ENCODE measurements at places on chromosomes 12 and 14.

- DNase-seq: peak; percentile 41
These were observed 60.6 kb downstream of the SPRING1 start for GRCh38 chr12:116677202-116677661.

GRCh38 chr14:93396456-93396855 is 34.3 kb upstream of the UNC79 start:
- no peak for DNase-seq

- DNase-seq: peak; percentile 64
These were observed 12.7 kb downstream of the PROX2 start for GRCh38 chr14:74863274-74863673.

GRCh38 chr12:1797011-1797901 is 23.1 kb upstream of the LRTM2 start:
- DNase-seq: no peak

- no peak for DNase-seq
These were observed 120.7 kb downstream of the HECTD4 start for GRCh38 chr12:112261559-112261958.

- no peak for DNase-seq
These were observed 363.2 kb upstream of the DDHD1 start for GRCh38 chr14:53516261-53516774.

DNA sequence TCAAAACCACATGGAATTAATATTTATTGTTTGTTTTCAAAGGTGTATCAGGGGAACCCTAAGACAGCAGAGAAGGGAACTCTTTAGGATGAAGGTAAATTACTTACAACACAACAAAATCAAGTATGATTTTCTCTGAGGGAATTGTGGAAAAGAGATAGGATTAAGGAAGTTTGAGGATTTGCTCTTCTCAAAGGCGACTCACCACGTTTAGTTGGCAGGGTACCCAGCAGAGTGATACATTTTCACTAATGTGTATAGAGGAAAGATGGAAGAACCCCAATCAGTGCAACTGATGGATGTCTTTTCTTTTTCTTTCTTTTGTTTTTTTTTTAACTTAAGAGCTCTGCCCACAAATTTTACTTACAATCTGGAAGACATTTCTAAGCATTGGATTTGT is 499.2 kb downstream of the CCER1 start:
- no peak for DNase-seq

DNA sequence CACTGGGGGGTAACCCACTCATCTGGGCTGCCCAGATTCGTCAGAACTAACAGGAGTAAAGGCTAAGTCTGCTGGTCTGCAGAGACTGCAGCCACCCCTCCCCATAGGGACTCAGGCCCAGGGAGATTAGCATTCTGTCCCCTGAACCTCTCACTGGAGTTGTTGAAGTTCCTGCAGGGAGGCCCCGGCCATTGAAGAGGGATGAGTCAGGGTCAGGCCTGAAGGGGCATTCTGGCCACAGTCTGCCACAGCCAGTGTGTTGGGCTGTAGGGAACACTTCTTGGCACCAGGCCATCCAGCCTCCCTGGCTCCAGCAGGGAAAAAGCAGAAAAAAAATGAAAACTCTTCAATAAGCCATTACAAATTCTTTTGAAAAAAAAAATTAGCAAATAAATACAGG is 35.3 kb downstream of the KLRK1 start:
- DNase-seq: no peak

- DNase-seq: peak; percentile 84
These were observed 95.9 kb upstream of the PPP2R5C start for GRCh38 chr14:101665478-101666078.

- DNase-seq: no peak
These were observed 44.8 kb upstream of the GUCY2C start for GRCh38 chr12:14741153-14741552.

DNA sequence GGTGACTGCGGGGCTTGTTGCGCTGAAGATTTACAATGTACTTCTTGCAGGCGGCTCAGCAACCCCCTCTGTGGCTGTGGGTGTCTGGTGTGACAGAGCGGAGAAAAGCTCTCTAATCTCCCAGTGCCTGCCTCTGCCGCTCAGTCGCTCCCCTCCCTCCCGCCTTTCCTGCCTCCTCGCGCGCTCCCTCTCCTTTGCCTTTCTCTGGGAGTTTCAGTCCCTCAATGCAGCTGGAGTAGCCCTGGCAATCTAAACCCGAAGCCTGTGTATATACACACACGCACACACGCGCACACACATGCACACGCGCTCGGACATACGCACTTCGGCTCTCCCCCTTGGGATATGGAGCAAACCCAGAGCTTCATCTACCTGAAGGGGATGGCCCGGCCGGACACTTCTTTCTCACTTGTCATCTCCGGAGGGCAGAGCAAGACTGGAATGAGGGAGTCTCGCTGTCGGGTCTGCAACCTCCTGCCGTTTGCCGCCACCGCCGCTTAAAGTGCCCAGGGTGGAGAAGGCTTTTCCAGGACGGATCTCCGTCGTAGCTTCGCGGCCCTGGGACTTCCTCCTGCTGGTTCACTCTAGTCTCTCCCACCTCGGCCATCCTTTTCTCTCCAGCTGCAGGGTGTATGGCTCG is 599 bp upstream of the TRHDE start:
- peak; percentile 67 for DNase-seq

DNA sequence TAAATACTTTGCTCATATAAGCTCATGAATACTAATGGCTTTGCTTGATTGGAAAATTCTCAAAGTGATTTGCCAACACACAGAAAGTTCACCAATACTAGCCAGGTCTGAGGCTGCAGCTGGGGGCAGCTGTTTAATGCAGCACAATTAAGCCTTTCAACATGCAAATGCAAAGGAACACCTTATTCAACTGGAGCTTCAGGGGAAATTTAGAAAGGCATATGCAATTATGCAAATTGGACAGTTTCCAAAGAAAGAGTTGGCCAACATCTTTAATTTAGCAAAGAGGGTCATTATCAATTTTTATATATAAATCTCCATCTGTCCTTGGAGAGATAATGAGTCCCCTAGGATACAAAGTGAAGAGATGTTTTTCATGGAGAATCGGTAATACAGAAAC is 40.2 kb upstream of the OTOGL start:
- DNase-seq: no peak

- DNase-seq: no peak
These were observed 1512.4 kb upstream of the FLRT2 start for GRCh38 chr14:84017495-84017894.

DNA sequence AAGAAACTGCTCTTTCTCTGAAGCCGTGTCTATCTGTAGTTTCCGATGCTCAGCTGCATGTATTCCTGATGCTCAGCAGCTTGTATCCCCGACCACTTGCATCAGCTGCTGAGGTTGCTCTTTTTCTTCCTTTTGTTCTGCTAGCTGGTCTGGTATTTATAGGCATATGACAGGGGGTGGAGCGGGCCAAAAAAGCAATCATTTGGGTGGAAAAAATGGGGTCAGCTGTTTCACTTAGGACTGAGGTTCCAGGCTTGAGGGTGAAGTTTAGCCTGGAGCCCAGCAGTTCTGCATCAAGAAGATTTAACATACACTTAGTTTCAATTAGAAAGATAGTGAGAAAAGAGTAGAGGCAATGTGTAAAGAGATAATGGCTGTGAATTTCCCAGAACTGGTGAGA is 23.6 kb upstream of the AMN1 start:
- DNase-seq: no peak

DNA sequence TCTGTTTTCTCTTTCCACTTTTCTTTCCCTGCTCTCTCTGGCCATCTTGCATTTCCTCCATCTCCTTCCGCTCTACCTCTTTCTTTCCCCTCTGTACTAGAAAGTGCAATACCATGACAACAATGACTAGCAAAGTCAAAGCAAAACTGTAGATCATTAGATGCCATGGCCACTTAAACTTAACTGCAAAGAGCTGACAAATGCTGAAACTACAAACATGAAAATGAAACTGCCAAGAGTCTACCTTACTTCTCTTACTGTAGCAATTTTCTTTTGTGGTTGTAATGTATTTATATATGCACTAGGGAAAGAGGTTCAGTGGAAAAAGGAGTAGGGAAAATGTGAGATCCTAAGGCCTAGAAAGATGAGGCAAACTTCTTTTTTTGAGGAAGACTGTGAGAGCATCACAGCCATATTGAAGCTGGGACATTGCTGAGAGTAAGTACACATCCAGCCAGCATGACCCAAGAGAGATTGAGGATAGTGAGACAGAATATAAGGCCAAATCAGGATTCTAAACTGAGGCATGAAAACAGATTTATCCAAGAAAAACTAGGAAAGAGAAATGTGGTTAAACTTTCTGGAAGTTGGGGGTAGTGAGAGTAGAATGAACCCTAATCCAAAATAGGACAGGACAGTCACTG is 276.6 kb upstream of the NAV3 start:
- no peak for DNase-seq

GRCh38 chr12:94798113-94798512 is 147.8 kb upstream of the TMCC3 start:
- DNase-seq: no peak

GRCh38 chr12:48329199-48329939 is 21.4 kb downstream of the ZNF641 start:
- DNase-seq: no peak

DNA sequence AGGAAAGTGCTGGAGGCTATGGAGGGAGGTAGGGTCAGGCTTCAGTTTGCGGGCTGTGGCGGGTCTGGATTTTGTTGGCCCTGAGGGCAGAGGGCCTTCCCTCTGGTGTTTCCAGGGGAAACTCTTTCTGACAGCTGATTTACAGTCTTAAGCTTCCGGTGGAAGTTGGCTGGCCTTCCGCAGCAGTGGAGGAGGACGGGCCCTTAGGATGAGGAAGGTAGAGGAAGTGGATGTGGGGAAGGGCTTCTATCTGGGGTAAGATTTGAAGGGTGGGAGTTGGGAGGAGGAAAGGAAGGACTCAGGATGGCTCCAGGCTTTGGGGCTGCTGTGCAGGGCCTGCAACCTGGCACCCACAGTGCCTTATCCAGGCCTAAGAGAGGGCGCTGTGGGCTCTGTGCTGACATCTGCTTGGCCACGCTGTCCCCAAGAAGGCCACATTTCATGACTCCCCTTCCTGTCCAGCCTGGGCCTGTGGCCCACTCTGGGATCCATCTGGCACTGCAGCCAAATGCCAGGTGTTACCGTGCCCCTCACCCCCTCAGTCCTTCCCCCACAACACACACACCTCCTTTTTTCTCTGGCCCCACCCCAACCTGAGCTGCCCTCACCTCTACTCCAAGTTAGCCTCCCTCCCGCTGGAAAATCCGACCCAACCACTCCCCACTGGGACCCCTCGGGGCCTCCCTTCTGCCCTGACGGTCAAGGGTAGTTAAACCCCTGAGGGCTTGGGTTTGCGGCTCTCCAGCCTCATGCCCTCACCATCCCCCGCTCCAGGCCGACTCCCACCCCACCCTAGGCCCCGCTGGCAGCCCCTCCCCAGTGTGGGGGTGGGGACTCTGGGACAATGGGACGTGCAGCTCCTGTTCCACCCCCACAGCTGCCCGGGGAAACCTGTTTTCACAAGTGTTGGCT is 7.7 kb upstream of the PPP1R13B start:
- peak; percentile 23 for DNase-seq

DNA sequence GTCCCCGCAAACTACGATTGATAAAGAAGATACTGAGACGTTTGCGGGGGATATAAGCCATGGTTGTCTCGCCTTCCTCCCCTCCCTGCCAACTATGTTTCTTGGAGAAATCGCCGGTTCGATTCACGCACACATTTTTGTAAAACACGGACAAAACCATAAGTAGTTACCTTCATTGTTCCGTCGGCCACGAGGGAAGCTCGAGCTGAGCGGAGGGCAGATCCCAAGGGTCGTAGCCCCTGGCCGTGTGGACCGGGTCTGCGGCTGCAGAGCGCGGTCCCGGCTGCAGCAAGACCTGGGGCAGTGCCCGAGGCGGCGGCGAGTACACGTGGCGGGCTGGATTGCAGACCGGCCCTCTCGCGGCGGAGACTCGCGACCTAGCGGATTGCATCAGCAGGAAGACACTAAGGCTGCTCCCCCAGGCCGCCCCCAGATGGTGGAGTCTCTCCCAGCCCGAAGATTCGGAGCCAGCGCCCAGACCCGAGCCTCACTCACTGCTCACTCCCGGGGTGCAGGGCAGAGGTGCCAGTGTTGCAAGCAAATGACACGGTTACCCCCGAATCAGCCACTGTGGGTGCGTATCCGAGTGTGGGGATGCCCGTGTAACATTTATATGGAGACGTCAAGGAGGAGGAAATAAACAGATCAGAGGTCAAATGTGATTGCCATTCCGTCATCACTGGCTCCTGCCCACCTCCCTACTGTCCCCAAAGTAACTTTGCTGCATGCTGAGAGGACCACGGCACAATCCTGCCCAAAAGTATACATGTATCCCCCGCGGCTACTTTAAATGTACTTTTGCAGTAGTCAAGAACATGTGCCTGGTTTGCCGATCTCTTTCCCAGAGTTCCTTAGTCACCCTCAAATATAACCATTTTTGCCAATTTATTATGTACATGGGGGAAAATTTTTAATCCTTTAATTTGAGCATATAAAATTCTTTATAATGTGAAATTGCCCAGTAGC is at the start of gene BCAT1:
Gene BCAT1 (minus strand): TSS at position 345 of the 966 bp plus-strand sequence. CDS start 169 bp downstream, at position 176.
- peak; percentile 72 for DNase-seq

- peak; percentile 50 for DNase-seq
These were observed 129.5 kb downstream of the ETV6 start for GRCh38 chr12:11778713-11779685.

DNA sequence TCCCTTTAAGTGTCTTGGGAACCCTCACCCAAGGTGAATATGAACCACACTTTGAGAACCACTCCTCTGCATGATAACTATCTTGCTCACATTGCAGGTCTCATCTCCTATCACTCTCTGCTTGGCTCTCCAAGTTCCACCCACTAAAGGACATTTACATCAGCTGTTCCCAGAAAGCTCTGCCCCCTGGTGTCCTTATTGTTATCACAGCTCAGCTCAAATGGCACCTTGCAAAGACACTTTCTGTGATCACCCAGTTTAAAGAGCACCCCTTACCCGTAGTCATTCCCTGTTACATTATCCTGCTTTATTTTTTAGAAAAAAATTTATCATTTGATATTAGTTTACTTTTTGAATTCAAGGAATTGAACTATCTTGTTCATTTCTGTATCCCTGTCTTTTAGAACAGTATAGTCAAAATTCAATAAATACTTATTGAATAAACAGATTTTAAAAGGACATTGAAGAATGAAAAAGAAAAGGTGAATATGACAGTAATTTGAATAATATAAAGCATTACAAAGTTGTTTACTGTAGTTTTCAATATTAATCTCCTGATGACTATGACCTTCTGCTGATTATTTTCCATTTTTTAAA is 20.5 kb upstream of the GUCY2C start:
- DNase-seq: peak; percentile 59

GRCh38 chr12:57803319-57803893 is 15.1 kb downstream of the AVIL start:
- DNase-seq: peak; percentile 14

GRCh38 chr12:80766210-80766609 is 49.5 kb downstream of the MYF5 start:
- DNase-seq: no peak

GRCh38 chr12:69352904-69353303 is 4.7 kb downstream of the LYZ start:
- no peak for DNase-seq

- DNase-seq: peak; percentile 7
These were observed 107.3 kb downstream of the PIK3C2G start for GRCh38 chr12:18368594-18368993.

GRCh38 chr12:112936927-112937326 is 1.3 kb upstream of the OAS3 start:
- DNase-seq: peak; percentile 60

GRCh38 chr12:4444031-4444430 is 1.6 kb downstream of the FGF6 start:
- DNase-seq: no peak

- no peak for DNase-seq
These were observed 102.8 kb upstream of the NUDT4 start for GRCh38 chr12:93274937-93275336.

- no peak for DNase-seq
These were observed 9.2 kb downstream of the STAT2 start for GRCh38 chr12:56350662-56351061.

GRCh38 chr12:116303929-116304328 is 26.4 kb upstream of the MED13L start:
- no peak for DNase-seq

Measured in common myeloid progenitor, CD34-positive (primary cell).